ENCODE measurements at places on chromosomes 1 and 21. TPM values are rescaled to one million over a fixed set of nuclear protein-coding genes. Genes with fewer than 3 reads are reported as not detected.

Gene CAMK2N1
- 0.65 TPM for total RNA-seq

Gene MTF1
- 4.6 TPM for total RNA-seq

Gene NID1
- total RNA-seq = 39.9 TPM

Gene RAB29
- total RNA-seq = 36.5 TPM

Gene RBP7
- not detected for total RNA-seq

Gene FAM177B
- not detected for total RNA-seq

Gene PGLYRP4
- not detected for total RNA-seq

Gene C1orf116
- total RNA-seq = not detected

Gene SLC39A1
- total RNA-seq = 97.9 TPM

Gene KMO
- total RNA-seq = 0.32 TPM

Gene USH2A
- total RNA-seq = under 0.01 TPM

Gene VHLL
- total RNA-seq = 0.22 TPM
